Fibroblast of skin of right quadriceps (primary cell): ENCODE measurements at places on chromosomes 12 and 14.

DNA sequence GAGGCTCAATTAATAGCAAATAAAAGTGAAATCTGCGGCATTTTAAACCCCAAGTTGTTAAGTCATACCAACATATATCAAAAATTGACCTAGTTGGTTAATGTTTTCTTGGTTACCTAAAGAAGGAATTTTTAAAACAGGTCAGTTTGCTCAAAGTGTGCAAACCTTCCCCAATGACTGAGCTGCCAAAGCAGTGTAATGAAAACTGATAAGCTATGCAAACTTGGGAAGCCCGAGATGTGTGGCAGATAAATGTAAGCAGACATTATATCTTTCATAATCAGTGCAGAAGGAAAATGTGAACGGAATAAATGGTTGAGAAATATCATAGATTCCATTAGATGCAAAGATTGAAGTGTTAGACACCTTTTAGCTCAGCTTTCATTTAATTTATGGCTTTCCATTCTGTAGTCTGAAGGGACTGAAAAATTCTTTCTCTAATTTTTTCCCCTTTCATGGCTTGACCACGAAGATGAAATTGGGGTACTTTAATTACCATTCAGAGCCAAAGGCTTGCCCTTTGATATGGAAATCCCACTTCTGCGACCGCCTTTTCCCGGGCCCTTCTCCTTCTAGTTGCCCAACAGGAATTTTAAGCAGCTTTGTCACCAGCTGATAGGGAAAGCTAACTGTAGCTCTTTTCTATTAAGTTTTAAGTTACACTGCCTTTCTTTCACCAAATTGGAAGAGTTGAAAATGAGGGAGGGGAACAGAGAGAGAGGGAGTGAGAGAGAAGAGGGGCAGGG, 306.6 kb upstream of the SOX5 start:
- DNase-seq = no peak

GRCh38 chr12:121578230-121579189, 2.3 kb downstream of the KDM2B start:
- peak; percentile 56 for DNase-seq

DNA sequence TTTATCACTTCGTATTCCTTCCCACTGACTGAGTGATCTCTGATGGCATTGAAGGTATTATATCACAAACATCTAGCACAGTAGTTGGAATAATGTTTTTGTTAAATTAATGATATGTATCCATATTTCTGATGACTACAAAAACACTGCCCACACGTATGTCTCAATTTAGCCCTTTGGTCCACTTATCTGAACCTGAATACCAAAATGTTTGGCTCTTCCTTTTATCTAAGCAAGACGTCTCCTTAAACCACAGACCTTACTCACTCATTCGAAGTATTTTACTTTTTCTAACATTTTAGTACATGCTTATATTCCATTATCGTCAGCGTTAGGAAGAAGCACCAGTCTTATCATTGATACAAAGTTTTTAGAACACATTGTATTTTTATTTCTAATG, 126.4 kb downstream of the PIK3C2G start:
- no peak for DNase-seq

- no peak for DNase-seq
Measured at GRCh38 chr14:71196921-71197320, 289.7 kb downstream of the PCNX1 start.

DNA sequence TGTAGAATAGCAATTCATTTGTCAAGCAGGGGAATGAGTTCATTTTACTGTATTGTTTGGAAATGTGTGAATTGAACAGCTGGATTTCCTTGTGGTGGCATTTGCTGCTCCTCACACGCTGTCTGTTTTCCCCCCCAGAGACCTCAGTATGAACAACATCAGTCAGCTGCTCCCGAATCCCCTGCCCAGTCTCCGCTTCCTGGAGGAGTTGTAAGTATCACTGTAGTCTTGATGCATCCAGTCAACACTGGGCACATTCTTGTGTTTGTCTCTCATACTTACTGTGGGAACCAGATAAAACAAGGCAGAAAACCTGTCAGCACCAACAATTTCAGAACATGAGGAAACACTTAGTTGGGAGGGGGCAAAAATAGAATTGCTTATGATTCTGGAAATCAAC, 64.9 kb downstream of the LGR5 start:
- peak; percentile 6 for DNase-seq
